ENCODE measurements at places on chromosomes 1 and 21.

DNA sequence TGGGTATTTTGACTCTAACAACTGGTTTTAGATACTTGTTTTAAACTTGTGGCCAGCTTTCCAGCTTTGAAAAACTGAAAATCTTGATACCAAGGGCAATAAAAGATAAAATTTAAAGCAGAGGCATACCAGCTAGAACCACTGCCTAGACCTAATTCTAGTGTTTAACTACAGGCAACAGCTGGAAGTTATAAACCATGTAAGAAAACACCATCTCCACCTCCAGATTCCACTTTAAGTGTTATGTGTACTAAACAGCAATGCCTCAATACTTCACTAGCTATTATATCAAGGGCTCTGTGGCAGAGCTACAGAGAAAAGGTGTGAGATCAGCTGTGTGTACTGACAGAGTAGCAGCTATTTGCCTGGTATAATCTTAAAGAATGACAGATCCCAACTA lies 69.5 kb downstream of the LPAR3 start:
- DNase-seq = no peak

DNA sequence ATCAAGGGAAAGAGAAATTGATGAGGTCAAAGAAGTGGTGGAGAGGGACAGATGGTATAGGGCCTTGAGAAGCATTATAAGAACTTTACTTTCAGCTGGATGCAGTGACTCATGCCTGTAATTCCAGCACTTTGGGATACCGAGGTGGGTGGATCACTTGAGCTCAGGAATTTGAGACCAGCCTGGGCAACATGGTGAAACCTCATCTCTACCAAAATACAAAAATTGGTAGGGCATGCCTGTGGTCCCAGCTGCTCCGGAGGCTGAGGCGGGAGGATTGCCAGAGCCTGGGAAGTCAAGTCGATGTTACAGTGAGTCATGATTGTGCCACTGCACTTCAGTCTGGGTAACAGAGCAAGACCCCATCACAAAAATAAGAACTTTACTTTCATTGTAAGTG lies 5.7 kb downstream of the TMEM50A start:
- DNase-seq = peak; percentile 90

- DNase-seq = no peak
Observed at GRCh38 chr1:63772876-63773275, 941 bp upstream of the ROR1 start.

- DNase-seq = peak; percentile 37
Observed at GRCh38 chr1:223087291-223088255, 55.5 kb downstream of the TLR5 start.

- peak; percentile 45 for DNase-seq
Observed at GRCh38 chr1:59499273-59499942, 202.5 kb downstream of the FGGY start.

DNA sequence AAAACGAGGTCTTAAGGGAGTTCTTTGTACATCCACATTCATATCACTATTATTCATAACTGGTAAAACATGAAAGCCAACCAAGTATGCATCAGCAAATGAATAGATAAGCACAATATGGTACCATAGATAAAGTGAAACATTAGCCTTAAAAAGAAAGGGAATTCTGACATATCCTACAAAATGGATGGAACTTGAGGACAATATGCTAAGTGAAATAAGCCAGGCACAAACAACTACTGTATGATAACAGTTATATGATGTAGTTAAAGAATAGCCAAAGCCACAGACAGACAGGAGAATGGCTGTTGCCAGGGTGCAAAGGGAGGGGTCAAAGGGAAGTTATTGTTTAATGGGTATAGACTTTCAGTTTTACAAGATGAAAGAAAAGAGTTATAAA lies 148.9 kb downstream of the EIF4G3 start:
- DNase-seq = no peak

DNA sequence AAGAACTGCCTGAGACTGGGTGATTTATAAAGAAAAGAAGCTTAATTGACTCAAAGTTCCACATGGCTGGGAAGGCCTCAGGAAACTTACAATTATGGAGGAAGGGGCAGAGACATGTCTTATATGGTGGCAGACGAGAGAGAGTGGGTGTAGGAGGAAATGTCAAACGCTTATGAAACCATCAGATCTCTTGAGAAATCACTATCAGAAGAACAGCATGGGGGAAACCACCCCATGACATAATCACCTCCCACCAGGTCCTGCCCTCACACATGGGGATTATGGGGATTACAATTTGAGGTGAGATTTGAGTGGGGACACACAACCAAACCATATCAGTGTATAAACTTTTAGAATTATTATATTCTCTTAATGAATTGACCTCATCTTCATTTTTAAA lies 335.9 kb upstream of the DPYD start:
- DNase-seq = no peak

DNA sequence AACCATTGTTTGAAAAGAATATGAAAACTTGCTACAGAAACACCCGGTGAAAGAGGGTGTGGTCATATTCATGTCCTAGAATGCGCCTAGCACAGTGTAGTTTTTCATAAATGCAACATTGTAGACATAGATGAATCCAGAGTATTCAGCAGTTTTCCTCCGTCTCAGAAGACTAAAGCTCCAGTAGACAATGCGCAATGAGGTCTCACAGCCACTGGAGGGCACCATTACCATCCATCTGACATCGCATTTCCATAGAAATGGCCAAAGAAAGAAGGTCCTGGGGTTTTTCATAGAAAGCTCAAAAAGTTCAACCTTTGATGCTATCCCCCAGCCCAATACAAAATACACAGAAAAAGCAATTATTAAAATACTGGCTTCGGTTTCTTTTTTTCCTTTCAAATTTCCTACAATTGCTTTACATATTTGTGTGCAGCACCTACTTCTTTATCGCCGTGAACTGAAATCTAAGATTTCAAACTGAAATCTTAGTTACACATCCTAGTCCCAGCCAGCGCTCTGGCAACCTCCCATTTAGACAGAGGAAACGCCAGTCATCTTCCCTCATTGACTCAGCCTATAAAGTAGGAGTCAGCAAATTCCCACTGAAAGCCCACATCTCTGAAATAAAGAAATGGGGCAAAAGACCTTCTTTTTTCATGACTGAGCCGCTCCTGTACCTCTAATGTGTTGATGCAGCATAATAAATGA lies 3.9 kb upstream of the CD58 start:
- DNase-seq = peak; percentile 35

GRCh38 chr1:179770887-179771502 lies 27.9 kb downstream of the FAM163A start:
- no peak for DNase-seq

- DNase-seq = no peak
Observed at GRCh38 chr1:4109628-4109940, 209.5 kb upstream of the C1orf174 start.

DNA sequence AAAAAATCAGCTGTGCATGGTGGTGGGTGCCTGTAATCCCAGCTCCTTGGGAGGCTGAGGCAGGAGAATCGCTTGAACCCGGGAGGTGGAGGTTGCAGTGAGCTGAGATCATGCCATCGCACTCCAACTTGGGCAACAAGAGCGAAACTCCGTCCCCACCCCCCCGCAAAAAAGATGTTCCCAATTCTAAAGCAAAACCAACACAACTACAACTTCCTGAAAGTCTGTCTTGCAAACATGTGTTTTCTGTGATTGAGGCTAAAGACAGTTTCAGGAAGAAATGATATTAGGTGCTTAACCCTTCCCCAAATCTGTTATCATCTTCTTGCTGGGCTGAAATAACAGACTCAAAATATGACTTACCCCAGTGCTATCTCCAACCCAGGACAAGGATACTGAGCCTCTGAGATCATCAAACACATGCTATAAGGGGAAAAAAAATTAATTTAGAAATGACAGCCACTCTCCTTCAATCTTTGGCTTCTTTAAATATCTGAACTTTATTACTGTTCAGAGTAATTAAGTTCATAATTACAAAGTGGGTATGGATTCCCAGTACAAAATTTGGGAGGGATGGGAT lies 28.5 kb downstream of the SORT1 start:
- peak; percentile 64 for DNase-seq

GRCh38 chr1:235366286-235366685 lies 941 bp upstream of the TBCE start:
- DNase-seq = no peak

- no peak for DNase-seq
Observed at GRCh38 chr1:5659606-5660005, 332.6 kb downstream of the NPHP4 start.

DNA sequence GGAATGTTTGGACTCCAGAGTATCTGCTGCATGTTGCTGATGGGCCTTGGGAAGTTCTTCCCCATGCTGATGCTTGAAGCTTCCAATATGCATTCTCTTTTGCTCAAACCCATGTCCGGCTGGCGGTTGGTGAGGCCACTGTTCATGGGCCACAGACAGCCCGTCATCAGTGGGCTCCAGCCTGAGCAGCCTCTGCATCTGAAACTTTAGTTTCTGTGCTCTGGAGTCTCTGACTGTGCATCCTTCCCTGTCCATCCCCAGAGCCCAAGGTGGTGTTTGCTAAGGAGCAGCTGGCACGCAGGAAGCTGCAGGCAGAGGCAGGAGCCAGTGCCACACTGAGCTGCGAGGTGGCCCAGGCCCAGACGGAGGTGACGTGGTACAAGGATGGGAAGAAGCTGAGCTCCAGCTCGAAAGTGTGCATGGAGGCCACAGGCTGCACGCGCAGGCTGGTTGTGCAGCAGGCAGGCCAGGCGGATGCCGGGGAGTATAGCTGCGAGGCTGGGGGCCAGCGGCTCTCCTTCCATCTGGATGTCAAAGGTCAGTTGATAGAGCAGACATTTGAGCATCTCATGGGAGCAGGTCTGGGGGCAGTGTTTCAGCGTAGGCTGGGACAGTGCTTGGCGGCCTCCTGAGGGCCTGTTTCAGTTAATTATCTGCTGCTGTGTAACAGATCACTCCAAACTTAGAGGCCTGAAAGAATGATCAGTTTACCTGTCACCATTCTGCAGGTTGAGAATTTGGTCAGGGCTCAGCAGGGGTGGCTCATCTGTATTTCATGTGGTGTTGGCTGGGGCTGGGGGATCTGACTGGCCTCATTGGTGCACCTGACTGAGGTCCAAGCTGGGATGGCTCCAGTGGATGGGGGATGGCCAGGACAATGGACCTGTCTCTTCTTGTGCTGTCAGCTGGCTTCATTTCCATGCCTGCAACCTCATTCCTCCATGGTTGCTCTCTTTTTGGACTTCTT lies 16.6 kb downstream of the OBSCN start:
- no peak for DNase-seq

DNA sequence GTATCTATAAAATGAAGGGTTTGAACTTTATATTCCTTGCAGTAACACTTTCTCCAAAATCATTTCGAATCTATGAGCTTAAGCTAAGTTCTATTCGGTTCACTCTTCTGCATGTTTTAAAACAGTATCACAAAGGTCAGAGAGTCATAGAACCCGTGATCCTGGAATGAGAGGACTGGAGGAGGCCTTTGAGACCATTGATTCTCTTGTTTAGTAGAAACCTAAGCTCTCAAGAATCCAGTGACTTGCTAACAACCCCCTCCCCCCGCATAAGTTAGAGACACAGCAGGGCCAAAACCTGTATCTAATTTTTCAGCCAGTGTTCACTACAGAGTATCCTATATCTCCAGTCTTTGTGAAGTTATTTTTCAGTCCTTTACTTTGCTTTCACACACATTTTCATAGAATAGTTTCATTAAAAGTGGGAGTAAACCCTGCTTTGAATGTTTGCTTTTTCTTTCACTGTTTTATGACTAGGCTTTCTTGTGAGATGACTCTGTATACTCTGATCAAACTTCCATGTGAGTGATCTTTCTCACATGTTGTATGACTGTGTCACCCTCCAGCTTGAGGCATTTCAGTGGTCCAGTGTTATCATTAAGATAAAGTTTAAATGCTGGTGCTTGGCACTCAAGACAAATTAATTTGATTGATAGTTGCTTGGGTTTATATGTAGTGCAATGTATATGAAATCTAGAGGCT lies 275.4 kb upstream of the SGIP1 start:
- no peak for DNase-seq

GRCh38 chr21:41068967-41069642 lies 98.9 kb upstream of the BACE2 start:
- peak; percentile 36 for DNase-seq

DNA sequence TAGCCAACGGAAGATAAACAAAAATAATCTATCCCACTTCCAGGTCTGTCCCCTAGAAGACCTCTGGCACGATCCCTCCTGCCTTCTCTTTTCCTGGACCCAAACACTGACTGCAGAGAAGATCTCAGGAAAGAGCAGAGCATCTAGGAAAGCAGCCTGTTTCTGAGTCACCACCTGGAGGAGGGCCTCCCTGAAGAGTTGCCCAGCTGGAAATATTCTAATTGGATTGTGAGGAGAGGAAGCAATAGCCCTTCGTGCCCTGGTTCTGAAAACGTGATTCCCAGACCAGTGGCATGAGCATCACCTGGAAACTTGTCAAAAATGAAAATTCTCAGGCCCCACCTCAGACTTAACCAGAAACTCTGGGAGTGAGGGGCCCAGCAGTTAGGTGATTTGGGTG lies 411.1 kb downstream of the SETD4 start:
- peak; percentile 50 for DNase-seq

- peak; percentile 4 for DNase-seq
Observed at GRCh38 chr1:61588736-61589672, 135.9 kb downstream of the TM2D1 start.

DNA sequence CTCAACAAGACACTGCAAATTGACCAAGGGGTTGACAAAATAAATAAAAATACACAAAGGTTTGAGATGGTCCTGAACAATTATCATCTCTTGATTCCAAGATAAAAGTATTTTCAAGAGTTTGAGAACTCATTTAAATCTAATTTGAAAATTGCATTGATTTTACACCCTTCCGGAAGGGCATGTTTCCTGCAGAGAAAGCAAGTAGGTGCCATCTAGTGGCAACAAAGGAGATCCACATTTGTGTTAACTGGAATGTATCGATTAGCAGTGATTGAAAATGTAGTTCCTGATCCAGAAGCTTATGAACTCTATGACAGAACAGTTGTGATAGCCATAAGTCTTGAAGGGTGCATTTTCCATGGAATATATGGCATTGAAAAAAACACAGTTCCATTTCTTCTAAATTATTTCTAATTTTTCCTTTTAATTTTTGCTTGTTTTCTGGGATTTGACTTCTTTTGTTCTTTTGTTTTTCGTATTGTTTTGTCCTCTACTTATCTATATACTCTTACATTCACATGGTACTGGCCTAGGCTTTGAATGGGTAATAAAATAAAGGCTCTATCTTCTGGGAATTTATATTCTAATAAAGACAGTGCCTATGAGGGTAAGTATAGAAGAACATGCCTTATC lies 143.7 kb downstream of the DNM3 start:
- DNase-seq = peak; percentile 27

DNA sequence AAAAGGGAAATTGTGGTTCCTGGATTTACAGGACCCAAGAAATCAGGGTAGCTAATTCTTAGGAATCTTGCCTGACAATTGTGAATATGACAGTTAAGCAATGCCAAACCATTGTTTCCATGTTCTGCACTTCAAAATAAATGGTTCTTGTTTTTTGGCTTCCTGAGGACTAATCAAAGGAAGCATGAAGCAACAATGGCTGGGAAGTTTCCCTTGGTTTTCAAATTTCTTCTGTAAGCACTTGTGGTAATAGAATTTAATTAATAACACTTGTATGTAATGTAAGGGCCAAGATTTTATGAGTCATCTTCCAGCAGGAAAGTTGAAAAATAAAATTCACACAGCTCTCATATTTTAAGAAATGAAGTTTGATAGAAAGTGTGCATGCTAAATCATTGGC lies 31.7 kb downstream of the JAM2 start:
- peak; percentile 53 for DNase-seq

GRCh38 chr1:228920831-228921230 lies 185.6 kb downstream of the RHOU start:
- DNase-seq = no peak
